Renal cortical epithelial cell (primary cell): ENCODE measurements at places on chromosomes 2 and 18.

DNA sequence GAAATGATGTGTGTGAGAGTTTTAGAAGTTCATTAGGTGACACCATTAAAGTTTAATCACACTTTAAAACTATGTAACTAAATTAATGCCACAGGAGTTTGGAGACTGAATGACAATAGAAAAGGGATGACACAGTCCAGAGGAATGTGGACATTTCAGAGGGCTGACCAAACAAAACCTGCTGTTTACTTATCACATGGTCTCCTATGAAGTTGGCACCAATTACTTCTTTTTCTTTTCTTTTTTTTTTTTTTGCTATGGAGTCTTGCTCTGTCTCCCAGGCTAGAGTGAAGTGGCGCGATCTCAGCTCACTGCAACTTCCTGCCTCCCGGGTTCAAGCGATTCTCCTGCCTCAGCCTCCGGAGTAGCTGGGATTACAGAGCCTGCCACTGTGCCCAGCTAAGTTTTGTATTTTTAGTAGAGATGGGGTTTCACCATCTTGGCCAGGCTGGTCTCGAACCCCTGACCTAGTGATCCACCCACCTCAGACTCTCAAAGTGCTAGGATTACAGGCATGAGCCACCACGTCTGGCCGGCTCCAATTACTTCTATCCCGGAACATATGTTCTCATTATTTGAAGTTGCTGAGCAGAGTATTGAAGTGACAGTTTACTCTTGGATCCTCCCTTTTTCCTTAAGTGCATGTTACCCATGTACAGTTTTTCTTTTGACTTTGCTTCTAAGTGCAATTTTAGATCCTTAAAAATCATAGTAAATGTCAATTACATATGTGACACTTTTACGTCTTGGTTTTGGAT is 4.3 kb downstream of the AGPS start:
- DNase-seq, result peak; percentile 97

DNA sequence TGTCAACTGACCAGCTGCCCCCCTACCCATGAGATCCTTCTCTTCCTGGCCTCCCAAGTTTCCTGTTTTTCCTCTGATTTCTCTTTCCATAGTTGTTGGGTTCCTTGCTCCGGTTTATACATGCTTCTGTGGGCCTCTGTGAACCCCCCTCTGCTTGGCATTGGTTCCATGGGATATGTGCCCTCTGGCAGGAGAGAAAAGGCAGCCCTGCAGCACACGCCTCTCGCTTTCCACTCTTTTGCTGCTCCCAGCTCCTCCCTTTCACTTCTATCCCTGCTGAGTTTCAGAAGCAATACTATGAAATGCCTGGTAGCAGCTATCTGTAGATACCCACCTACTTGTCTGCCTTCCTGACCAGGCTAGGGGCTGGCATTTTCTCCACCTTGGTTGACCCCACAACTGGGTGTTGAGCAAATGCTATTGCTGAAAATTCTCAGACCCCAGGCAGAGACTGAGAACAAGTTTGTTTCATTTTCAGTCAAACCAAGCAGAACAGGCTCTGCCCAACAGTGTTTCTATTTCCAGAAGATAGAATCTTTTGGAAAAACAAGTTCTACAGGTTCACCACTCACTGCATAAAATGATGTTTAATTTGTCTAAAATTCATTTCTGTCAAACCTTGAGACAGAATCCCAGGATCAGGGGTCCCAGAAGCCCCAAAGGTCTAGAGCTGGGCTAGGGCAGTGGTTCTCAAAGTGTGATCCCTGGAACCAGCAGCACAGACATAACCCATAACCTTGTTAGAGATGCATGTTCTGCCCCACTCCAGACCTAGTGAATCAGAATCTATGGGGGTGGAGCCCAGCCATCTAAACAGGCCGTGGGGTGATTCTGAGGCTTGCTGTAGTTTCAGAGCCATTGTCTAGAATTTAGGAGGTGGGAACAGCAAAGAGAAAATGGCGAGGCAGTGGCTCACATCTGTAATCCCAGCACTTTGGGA is 13.4 kb downstream of the CAPG start:
- no peak for DNase-seq

GRCh38 chr2:212842544-212843185 is 304.1 kb upstream of the ERBB4 start:
- DNase-seq, result peak; percentile 21

DNA sequence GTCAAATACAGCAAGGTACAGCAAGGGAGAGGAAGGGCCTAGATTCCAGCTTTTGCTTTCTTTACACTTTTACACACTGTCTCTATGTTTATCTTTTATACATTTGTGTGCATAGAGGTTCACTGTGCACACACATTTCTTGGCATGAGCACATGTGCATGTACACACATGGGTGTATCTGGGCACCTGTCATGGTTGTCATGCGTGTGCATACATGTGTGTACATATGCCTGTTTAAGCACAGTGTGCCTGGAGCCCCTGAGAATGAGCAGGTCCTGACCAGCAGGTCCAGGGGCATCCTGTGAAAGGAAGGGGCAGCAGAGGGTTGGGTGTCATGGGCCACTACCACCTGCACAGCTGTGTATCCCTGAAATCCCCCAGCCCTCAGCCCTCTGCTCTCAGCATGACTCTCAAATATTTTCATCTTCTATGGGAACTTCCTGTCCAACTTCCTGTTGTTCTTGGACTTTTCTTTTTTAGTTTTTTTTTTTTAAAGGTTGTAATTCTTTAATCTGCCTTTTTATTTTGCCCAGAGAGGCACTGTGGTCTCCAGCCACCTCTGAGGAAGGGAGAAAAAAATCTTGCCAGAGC is 97.0 kb upstream of the EPAS1 start:
- no peak for DNase-seq

- no peak for DNase-seq
Observed at GRCh38 chr2:207333599-207334300, 168.0 kb upstream of the KLF7 start.

DNA sequence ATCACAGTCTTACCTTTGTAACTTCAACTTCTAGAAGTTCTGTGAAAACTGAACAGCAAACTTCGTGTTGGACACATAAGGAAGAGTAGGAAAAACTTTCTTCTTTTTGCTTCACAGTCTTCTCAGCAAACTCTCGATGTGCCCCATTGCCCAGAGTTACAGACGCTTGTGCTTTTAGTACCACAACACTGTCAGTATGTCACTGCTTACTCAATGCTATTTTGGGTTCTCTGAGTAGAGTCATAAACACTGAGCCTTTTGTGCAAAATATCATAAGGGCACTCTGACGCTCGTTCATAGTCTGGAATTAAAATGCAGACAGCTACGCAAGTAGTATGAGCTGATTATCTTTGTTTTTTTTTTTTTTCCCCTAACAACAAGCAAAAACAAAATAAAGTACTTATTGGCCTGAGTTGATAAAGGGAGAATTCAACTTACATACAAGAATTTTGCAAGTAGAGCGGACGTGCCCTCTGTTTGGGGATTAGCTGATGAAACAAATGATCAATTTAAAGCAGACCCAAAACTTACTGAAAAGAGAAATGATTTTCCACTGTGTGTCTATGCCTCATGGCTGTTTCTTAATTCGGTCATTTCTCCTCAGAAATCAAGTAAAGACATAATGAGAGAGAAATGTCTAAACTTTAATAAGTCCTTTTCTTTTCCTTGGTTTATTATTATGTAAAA is at the start of gene CDH19:
Gene CDH19, minus strand, starts transcription at position 150 of the 687 bp plus-strand sequence. CDS start 31,886 bp downstream, outside the sequence.
- no peak for DNase-seq

DNA sequence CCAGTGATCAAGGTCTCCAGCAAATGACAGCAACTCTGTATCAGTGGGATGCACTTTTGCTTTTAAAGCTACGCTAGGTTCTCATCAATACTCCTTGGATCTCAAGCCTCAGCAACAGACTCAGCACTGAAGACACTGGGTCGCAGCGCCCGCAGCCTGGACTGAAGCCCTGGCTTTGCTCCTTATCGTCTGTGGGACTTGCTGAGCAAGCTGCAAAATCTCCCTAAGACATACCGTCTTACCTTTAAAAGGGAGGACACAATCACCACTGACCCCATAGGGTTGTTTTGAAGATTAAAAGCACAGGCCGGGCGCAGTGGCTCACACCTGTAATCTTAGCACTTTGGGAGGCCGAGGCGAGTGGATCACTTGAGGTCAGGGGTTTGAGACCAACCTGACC is 8.1 kb downstream of the CYB5A start:
- DNase-seq, result no peak

GRCh38 chr2:45874344-45874743 is 222.9 kb downstream of the PRKCE start:
- no peak for DNase-seq

GRCh38 chr2:154437104-154437503 is 261.4 kb upstream of the KCNJ3 start:
- no peak for DNase-seq

GRCh38 chr2:148530350-148530749 is 114.2 kb upstream of the EPC2 start:
- no peak for DNase-seq

GRCh38 chr18:58534535-58535301 is 94.2 kb downstream of the ALPK2 start:
- DNase-seq, result no peak

DNA sequence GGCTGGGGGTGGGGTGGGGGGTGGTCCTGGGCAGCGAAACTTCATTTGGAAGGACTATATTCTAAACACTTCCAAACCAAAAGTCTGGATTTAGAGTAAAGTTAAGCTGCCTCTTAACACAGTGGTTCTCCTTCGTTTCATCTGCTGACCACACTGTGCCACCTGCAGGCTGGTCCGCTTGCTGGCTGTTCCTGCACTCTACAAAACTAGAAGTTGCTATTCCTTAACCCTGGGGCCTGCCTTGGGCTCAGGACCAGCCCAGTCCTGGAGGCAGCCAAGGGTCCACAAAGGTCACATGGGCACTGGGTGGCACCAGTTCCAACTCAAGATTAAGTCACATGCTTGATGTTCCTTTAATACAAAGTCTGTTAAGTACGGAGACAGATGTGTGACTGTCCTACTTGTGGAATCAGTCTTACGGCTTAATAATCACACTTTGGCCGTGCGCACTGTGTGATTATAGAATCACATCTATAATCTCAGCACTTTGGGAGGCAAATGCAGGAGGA is 195.4 kb downstream of the FAM210A start:
- peak; percentile 19 for DNase-seq

DNA sequence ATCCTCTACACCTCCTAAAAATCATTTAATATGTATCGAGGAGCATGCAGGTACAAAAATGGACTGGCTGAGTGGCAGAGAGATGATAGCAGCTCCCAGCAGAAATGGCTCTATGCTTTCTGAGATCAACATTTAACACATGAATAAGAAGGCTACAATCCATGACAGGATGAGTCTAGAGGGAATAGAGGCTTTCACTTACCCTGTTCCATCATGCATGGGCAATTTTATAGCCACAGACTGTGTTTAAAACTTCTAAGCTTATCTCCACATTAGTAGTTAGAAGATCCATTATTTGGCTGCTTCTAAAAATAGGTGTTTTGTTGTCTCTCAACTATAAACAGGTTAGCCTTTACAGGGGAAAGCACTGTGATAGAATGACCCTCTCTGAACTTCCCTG is 149.1 kb upstream of the ARHGAP28 start:
- peak; percentile 3 for DNase-seq

DNA sequence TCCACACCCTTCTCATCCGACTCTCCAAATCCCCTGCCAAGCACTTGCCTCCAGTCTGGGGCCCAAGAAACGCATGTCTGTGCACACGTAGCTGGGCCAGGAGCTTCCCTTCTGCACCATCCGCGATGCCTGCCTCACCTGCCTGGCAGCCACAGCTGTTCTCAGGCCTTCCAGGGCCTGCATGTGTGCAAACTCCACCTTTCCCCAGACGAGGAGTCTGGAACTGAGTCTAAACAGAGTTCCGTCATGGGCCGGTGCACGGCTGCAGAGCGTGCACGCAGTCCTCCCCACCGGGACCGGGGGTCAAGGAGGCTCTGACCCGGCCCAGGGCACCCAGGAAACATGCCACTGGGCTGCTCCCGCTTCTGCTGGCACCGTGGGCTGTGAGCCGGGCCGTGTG is 66.8 kb upstream of the SALL3 start:
- DNase-seq, result no peak

- no peak for DNase-seq
Observed at GRCh38 chr2:224711859-224712665, 4.1 kb downstream of the CCDC195 start.

GRCh38 chr2:84855731-84856130 is 25.2 kb downstream of the TRABD2A start:
- no peak for DNase-seq

DNA sequence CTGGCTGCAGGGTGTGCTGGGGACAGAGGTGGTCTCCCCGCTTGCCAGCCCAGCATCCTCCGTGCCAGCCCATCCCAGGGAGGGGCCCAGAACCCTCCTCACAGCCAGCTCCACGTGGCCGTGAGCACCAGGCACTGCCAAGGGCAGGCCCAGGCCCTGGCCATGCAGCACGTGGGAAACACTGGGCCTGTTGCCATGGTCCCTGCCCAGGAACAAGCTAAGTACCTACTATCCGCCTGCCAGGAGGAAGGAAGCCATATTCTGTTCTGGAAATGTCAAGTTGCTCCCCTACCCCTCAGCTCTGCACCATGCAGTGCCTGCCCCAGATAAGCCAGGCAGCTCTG is 250.6 kb downstream of the CYP26B1 start:
- no peak for DNase-seq

DNA sequence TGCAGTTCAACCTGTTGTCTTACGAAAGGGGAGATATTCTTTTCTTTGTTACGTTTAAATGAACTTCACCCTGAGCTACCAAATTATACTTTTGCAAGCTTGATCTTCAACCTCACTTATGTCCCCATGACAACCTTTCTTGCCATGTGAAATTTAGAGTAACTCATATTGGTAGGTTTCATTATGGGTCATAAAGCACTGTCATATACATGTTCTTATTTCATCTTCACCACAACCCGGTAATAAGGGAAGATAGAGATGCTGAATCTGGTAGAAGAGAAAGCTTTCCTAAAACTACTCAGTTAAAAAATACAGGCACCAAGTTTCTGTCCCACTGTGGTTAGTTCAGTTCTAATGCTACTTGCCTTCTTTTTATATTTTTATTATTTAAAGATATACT is 208.5 kb upstream of the NRP2 start:
- no peak for DNase-seq

DNA sequence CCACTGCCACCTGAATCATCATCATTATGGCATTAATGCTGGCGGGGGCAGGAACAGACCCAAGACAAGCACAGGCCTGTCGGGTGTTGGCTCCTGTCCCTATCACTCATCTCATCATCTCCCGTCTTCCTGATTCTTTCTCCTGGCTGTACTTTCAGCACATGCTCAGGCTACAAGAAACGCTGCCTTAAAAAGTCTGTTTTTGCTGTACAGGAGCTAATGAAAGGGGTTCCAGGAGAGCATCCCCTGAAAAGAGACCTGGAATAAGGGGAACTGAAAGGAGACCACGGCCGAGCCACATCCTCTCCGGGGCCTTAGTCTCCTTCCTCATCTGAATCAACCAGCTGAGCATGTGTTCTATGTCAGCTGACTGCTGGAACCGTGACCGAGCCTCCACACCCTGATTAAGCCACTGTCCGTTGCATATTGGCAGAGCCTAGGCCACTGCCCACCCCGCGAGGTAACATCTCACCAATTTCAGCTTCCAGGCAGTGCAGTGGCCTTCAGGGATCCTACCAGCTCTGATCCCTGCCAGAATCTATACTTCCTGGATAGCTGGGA is 62.6 kb downstream of the DNMT3A start:
- peak; percentile 25 for DNase-seq

GRCh38 chr18:46554406-46555080 is 102.5 kb downstream of the LOXHD1 start:
- no peak for DNase-seq
